HFF-Myc (cell line): ENCODE measurements at places on chromosomes 3 and 15.
A peak's percentile ranks its signal among the peaks of the same experiment; 100 is the strongest.

DNA sequence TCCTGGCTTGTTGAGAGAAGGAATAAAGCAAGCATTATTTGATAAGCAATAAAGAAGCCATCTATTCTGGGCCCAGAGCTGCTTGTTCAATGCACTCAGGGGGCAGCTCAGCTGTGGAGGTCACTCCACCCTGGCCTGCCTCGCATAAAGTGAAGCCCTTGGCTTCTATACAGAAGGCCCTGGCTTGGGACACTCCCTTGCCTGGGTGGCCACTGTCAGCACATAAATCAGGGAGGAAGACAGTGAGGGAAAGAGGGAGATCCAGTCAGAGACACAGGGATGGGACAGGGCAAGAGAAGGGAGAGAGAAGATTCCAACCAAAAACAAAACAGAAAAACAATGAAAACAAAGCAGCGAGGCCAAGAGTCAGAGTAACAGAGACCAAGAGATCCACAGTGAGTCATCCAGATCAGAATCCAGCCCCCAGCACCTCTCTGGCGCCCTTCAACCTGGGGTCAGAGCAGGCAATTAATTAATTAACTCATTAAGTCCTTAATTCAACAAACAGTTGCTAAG lies 11.8 kb downstream of the INSYN1 start:
- no peak for DNase-seq

GRCh38 chr3:185781759-185782158 lies 43.1 kb downstream of the IGF2BP2 start:
- DNase-seq = no peak

DNA sequence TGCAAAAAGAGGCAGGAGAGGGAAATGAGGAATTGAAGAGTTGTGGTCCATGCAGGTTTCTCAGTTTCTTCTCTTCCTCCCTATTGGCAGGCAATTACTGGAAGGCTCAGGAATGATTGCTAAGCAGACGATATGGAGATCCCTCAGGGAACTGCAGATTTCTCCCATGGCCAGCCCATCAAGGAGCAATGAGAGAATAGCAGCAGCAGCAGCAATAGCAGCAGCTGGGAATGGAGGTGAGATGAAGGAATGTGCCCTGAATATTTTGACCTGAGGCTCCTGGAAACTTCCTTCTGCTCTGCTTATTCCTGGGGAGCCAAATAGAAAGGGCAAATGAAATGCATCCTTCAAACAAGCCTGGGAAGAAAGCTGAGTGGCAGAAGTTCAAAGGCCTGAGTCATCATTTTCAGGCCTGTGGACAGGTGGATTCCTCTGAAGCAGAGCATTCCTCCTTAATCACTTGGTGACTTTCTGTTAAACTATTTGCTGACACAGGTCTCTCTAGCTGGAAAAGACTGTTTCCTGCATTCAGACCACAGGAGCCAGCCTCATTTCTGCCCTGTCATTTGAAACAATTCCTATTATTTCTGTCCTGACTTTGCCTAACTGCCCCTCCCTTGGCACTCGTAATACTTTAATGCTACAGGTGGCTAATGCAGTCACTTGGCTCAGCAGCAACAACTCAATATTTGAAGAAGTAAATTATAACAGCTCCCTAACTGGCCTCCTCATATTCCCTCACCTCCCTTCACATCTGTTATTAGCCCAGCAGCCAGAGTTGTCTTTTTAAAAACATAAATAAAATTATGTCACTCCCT lies 146.9 kb upstream of the GADL1 start:
- peak; percentile 37 for DNase-seq

- no peak for DNase-seq
These were observed 1.5 kb downstream of the CEP63 start for GRCh38 chr3:134487406-134487805.

DNA sequence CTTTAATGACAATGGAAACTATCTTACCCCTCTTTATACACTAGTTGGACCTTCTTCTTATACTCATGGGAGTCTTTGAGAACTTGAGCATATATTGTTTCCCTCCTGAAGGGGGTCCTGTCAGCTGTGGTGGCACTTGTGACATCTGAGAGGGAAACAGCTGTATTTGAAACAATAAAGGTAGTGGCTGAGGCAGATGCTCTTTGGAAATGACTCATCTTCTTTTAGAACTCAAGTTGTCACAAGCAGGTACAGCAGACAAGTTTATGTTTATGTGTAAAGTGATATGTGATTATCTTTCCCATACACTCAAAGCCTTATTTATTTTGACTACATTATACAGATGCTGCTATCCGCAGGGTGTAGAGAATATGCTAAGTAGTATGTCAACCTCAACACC lies 220.0 kb upstream of the GRM7 start:
- DNase-seq = no peak

DNA sequence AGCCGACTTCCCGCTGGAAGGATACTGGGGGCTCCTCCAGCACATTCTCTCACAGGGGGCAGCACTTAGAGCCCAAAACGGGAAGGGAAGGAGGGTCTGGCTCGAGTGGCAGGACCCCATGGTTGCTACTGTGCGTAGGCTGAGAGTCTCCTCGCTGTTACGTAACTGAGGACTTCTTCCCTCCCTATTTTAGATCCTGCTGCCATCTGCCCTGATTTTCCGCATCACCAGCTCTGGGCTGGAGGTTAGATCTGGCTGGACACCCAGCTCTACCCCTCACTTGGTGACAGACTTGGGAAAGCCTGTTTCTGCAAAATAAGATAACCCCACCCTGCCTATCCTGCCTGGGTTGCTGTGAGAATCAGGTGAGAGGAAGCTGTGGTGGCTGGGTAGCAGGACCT lies 47.7 kb downstream of the BDH1 start:
- DNase-seq = no peak

- peak; percentile 100 for DNase-seq
These were observed 217.9 kb upstream of the THBS1 start for GRCh38 chr15:39362821-39363561.

DNA sequence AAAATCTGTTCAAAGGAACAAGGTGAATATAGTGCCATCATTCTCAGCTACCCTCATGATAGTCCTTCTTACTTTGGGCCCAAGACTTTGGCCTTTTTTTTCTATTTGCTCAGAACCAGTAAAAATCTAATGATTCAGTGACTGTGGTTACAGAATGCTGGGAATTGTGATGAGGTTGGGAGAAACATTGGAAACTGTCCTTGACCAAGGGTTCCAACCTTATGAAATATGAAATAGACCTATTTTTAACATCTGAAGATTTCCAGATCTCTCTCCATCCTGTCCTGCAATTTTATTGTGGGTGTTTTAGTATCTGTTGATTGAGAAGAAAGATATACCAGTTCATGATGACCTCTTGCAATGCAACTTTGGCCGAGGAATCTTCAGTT lies 34.9 kb downstream of the TMEM45A start:
- no peak for DNase-seq

DNA sequence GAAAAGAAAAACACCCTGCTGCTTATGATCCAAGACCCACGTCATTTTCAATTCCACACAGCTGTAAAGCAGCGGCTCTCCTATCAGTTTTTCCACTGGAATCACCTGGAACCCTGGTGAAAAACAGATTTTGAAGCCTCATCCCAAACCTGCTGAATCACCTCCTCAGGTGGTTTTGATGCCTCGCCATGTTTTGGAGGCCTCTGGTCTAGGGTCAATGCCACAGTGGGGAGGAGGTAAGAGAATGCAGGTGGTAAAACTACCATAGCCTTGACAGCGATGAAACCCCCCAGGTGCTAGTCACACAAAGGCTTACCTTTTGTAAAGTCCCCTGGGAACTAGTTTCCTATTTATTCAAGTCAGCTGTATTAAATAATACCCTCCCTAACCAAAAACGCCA lies 24.8 kb downstream of the MYO1E start:
- no peak for DNase-seq

GRCh38 chr3:159378396-159379194 lies 576.7 kb downstream of the MFSD1 start:
- DNase-seq = no peak

- no peak for DNase-seq
These were observed 133.4 kb downstream of the TPRA1 start for GRCh38 chr3:127457094-127457475.

DNA sequence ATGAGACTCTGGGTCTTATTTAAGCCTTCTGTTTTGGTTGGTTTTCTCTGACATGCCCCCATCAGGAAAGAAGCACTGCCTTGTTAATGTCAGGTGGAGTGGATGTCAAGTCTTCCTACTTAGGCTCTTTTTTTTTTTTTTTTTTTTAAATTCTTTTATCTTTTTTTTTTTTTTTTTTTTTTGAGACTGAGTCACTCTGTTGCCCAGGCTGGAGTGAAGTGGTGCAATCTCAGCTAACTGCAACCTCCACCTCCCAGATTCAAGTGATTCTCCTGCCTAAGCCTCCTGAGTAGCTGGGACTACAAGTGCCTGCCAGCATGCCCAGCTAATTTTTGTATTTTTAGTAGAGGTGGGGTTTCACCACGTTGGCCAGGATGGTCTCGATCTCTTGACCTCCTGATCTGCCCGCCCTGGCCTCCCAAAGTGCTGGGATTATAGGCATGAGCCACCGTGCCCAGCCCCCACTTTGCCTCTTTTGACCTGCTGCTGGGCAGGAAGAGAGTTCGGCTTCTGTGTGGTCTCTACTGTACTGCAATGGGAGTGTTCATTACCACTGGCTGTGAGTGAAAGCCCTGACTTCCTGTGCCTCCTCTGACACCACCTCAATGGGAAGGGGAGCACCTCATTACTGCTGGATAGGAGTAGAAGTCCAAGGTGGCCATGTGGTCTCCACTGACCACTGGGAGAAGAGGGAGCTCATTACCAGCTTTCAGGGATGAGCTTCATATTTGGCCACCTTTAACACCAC lies 10.9 kb downstream of the CTDSPL start:
- no peak for DNase-seq

DNA sequence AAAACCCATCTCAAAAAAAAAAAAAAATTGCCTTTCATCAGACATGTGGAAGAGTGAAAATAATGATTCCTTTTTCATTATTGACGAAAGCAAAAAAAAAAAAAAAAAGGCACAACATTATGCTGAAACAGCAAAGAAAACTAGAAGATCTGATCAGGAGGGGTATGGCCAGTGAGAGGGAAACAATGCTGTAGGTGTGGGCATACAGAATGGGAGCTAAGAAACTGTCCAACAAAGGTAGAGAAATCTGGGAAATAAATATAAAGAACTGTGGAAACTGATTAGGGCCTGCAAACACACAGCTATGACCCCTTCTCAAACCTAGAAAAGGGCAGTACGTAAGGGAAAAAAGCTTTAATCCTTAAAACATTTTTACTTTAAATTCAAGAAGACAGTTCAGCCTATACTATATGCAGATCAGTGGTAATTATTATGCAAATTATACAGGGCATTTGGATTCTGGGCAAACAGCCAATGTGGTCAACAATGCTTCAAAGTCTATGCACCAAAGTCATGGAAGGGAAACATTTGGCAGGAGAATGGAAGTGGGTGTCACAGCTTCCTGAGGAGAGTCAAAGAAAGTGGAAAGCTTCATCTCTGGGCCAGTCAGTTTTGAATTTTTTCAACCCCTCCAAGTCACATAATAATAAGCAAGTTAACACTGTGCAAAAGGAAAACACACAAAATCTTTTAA lies 68.3 kb upstream of the SLC12A8 start:
- DNase-seq = peak; percentile 45

DNA sequence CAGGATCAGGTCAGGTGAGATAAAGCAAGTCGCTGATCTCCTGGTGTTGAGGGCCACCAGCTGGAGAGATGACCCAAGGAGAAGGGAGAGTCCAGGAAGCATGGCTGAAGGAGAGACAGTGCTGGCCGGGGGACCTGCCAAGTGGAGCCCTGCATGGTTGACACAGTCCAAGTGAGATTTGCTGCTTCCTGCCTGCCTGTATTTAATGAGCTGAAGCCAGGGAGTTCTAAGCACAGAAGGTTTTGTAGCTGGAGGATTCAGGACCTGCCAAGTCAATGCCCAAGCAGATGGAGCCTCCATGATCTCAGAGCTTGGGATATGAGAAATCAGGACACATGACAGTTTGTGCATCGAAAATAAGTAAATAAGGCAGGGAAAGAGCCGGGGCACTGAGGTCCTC lies 125.6 kb downstream of the SRGAP3 start:
- DNase-seq = no peak

- DNase-seq = peak; percentile 74
These were observed 10.5 kb downstream of the ISG20 start for GRCh38 chr15:88649286-88649733.

DNA sequence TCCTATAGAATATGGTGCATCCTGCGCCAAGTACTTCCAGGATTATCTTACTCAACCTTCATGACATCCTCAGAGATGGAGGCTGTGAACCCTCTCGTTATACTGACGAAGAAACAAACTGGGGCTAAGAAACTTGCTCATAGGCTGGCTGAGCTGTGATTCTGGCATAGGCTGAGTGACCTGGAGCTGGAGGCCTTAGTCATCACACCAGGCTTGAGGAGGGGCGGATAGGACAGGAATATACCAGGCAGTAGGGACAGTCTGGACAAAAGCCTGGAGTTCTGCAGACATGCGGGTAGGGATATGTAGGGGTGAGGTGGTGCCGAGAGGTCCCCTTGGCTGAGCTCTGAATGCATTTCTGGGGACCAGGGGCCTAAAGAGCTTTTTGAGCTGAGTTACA lies 18.1 kb downstream of the HEMK1 start:
- no peak for DNase-seq

DNA sequence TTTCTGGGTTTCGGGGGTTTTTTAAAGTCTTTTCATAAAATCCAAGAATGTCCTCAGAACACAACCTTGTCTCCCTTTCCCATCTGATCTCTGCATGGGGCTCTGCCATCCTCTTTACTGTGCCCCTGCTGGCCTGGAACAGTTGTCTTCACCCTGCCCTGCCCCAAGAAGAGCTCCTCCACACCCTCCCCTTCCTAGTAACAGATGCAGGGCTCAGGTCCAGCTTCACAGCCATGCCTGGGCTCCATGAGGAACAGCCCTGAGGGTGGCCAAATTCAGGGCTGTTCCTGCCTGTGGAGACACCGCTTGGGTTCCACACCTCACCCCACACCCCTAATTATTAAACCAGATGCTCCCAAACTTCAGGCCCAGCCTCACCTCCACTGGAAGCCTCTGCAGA lies 12.9 kb upstream of the ULK3 start:
- no peak for DNase-seq

DNA sequence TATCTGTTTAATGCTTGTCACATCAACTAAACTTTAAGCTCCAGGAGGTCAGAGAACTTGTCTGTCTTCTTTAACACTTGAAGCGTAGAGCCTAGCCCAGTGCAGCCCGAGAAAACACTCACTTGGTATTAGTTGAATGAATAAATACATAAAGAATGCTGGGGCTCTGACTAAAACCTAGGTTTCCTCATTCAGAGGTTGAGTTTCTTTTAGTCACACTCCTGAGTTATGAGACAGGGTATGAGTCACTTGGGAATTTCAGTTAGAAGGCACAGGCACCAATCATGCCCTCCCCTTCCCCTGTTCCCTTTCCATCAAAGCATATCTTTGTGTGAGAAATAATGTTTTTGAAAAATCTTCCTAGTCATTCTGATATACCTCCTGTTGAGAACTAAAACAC lies 589.8 kb upstream of the DPPA4 start:
- peak; percentile 78 for DNase-seq

DNA sequence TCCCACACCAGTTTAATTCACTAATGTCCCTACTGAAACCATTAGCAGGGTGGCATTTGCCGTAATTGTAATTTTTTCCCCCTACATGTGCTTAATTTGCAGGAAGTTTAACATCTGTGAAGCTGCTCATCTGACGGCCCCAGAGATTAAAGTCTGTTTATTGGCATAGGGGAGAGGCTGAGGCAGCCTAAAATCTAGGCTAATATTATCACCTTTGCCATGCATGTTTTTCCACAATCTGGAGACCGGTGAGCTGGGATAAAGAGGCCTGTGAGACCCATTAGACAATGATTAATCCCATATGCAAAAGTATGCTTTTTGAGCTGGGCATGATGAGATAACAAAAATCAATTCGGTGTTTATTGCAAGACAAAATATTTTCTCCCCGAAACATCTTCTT lies 561.2 kb upstream of the ALCAM start:
- no peak for DNase-seq

- DNase-seq = no peak
These were observed 50.6 kb downstream of the AGTR1 start for GRCh38 chr3:148748283-148748682.
